ENCODE measurements at places on chromosomes 2 and 18. TPM values are rescaled to one million over a fixed set of nuclear protein-coding genes. Genes with fewer than 3 reads are reported as not detected.

DNA sequence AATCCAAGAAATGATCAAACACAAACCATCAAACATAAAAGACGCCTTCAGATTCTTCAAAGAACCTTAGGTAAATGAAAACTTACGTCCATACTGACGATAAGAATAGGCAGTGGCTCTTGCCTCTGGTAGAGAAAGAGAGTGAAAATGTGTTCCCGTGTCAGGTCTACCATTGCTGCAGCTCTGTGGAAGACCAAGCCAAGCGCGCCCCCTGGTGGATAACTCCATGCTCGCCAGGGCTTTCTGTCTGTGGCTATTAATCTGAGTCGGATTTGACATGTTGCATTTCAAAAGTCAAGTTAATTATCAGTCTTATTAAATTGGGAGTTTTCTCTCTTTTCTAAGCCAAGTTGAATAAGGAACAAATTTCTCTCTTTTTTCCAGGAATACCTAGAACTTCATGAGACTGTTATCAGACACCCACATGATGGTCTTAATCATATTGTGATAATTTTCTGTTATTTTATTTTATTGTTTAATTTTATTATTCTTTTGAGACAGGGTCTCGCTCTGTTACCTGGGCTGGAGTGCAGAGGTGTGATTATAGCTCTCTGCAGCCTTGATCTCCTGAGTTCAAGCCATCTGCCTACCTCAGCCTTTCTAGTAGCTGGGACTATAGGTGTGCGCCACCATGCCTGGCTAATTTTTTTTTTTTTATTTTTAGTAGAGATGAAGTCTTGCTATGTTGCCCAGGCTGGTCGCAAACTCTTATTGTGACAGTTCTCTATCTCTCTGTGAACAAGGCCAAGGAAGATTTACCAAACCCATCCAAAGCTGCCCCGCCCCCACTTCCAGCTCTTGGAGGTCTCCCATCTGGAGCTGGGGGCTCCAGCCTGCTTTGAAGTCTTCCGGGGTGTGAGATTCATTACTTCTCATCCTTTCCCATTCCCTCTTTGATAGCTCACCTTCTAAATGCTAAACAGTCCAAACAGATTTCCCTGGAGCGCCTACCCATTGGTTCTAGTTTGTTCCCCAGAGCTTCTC lies 15.8 kb upstream of the ZAP70 start:
- DNase-seq = peak; percentile 98
- no peaks in the 10 kb centered on the region for H3K27me3 ChIP-seq
- H3K4me3 ChIP-seq = no peak overlapping the region

The POTEI gene
- total RNA-seq = not detected

The RTP5 gene
- total RNA-seq = 0.17 TPM

GRCh38 chr2:49236316-49236715 lies 82.0 kb upstream of the FSHR start:
- H3K36me3 ChIP-seq = no peaks in the 10 kb centered on the region
- DNase-seq = no peak
- H3K4me1 ChIP-seq = no peaks in the 10 kb centered on the region

DNA sequence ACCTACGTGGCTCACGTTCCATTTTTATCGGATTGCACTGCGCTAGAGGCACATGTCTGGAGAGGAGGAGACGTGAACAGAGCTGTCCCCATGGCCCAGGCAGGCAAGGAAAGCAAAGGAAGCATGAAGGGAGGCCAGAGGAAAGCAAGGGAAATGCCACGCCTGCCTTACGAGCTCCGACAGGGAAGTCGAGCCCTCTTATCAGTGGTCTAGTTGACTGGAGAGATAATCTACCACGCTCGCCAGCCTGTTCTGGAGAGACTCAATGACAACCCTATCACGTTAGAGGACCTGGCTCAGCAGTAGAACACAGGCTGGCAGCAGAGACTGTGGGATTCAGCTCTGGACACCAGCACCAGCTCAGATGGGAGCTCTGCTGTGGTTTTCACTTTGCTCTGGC lies 202.6 kb upstream of the ID2 start:
- no peaks in the 10 kb centered on the region for H3K36me3 ChIP-seq
- H3K27me3 ChIP-seq = no peaks in the 10 kb centered on the region

GRCh38 chr2:138364554-138365162 lies 136.9 kb upstream of the SPOPL start:
- no peaks in the 10 kb centered on the region for H3K4me1 ChIP-seq
- H3K27ac ChIP-seq = no peak overlapping the region
- H3K36me3 ChIP-seq = no peaks in the 10 kb centered on the region
- H3K27me3 ChIP-seq = no peaks in the 10 kb centered on the region
- H3K4me3 ChIP-seq = no peak overlapping the region

DNA sequence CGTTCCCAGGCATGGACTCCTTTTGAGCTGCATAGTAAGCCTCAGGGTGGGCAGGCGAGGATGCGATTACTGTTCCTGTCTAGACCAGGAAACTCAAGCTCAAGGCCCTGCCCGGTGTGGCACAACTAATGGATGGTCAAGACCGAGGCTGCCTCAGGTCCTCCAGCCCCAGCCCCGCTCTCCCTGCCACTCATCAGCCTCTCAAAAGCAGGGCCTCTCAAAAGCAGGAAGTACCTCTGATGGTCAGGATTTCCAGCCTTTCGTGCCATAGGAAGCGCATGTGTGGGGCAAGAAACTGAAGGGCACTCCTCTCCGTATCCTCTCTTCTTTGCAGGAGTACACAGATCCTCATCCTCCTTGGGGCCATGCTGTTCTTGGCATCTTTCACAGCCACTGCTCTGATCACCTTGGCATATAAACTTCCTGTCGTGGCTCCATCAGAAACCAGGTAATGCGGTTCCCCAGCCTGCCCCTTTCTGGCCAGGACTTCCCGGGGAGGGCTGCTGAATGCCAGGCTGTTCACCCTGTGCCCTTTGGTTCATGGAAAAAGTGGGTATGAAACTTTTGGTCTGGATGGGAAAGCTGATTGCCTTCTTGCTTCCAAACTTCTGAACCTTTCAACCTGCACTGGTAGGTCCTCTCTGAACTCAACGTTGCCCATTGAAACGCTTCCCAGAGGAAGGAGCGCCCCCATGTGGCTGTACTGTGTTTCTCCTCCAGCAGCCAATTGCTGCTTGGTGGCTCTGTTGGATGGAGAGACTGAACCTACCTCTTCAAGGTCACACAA lies 82.8 kb upstream of the SEC11C start:
- H3K4me1 ChIP-seq = peaks cover 4% of the 10 kb centered on the region
- no peaks in the 10 kb centered on the region for H3K36me3 ChIP-seq
- H3K27ac ChIP-seq = no peak overlapping the region
- no peak for DNase-seq
- H3K27me3 ChIP-seq = no peaks in the 10 kb centered on the region

DNA sequence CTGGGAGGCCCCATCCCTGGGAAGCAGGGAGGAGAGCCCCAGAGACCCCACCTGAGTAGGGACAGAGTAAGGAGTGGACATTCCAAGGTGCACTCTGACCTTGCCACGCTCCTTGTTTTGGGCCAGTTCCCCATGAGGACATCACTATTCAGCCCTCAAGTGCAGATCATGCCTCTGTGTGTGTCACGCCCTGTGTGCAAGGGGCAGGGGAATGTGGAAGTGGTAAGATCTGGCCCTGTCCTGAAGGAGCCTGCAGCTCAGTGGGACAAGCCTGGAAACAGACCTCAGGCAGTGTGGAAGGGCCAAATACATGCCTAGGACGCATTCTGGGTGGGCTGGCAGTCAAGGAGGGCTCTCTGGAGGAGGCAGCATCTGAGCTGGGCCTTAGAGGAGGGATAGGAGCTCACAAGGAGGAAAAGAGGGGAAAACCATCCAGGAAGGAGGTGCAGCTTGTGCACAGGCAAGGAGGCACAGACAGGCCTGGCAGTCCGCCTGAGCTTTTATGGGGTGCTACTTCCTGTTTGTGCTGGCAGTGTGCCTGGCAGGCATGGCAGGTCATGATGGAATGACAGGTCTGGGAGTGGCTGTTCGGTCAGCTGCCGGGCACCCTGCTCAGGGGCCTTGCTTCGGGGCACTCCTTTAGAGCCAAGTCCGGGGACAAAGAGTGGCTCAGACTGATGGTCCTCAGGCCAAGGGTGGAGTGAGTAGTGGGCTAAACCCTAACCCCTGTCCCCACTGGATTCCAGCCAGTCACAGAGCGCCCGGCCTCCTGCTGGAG lies 3.3 kb downstream of the KLHL30 start:
- no peaks in the 10 kb centered on the region for H3K36me3 ChIP-seq
- no peak for DNase-seq
- no peaks in the 10 kb centered on the region for H3K27me3 ChIP-seq
- H3K27ac ChIP-seq = no peak overlapping the region
- H3K4me1 ChIP-seq = peaks cover 29% of the 10 kb centered on the region

The TTC32 gene
- total RNA-seq = 12.1 TPM

The SPEG gene
- total RNA-seq = 251 TPM

The INHBB gene
- total RNA-seq = 13.9 TPM

GRCh38 chr2:144607891-144608521 lies 88.1 kb upstream of the ZEB2 start:
- no peak overlapping the region for H3K4me3 ChIP-seq
- H3K27ac ChIP-seq = no peak overlapping the region
- DNase-seq = no peak

GRCh38 chr2:241574911-241575623 lies 16.5 kb downstream of the BOK start:
- H3K4me3 ChIP-seq = no peak overlapping the region
- no peaks in the 10 kb centered on the region for H3K27me3 ChIP-seq
- no peak for DNase-seq
- peaks cover 35% of the 10 kb centered on the region for H3K36me3 ChIP-seq
- peaks cover 22% of the 10 kb centered on the region for H3K4me1 ChIP-seq
- no peak overlapping the region for H3K27ac ChIP-seq

- no peak overlapping the region for H3K4me3 ChIP-seq
- H3K27me3 ChIP-seq = peaks cover 3% of the 10 kb centered on the region
- no peak for DNase-seq
- no peaks in the 10 kb centered on the region for H3K36me3 ChIP-seq
- no peak overlapping the region for H3K27ac ChIP-seq
- peaks cover 19% of the 10 kb centered on the region for H3K4me1 ChIP-seq
Observed at GRCh38 chr2:241853651-241854341, 4.9 kb downstream of the PDCD1 start.

The TCF23 gene
- total RNA-seq = not detected

The AGAP1 gene
- 62.4 TPM for total RNA-seq

DNA sequence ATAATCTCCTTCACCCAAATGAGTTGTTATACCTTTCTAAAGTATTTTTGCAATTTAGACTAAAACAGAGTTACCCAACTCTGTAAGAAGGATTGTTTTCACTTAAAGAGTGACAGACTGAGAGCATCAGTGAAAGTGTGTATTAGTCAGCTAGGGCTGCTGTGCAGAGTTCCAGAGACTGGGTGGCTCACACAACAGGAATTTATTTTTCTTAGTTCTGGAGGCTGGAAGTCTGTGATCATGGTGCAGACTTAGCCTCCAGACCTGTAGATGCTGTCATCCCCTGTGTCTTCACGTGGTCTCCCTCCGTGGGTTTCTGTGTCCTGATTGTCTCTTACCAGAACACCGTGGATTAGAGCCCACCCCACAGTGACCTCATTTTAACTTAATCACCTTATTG lies 40.0 kb downstream of the BCL2L11 start:
- no peaks in the 10 kb centered on the region for H3K27me3 ChIP-seq
- no peak for DNase-seq
- peaks cover 55% of the 10 kb centered on the region for H3K4me1 ChIP-seq
- H3K36me3 ChIP-seq = no peaks in the 10 kb centered on the region
- H3K27ac ChIP-seq = no peak overlapping the region

DNA sequence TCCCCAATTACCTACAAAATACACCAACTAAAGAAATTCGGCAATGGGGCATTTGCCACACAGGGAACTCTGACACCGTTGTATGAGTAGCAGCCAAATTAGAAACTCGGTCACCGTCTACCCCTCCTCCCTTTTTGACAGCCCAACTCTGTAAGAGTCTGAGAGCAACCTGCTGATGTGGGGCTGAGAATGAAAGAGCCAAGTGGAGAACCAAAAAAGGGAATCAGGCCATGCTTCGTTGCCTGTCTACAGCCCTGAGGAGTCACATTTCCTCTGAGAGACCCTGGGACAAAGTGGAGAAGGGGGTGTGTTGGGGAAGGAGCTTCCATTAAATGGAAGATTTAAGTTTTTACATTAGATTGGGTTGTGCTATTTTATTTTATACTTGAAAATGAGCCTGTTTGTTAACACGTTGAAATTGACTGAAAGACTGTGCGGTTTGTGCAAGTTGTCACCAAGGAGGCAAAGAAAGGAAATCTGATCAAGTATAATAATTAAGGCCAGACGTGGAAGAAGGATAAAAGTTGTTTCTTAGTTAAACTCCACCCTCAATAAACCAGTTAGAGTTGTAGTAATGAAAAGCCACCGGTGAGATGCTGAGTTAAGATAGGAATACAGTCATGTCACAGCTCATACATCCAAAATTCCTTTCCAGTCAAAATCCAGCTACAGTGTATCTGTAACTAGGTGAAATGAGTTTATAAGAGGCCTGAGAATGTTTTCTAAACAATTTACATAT lies 131.7 kb upstream of the CREB1 start:
- no peak overlapping the region for H3K4me3 ChIP-seq
- no peak for DNase-seq
- peaks cover 4% of the 10 kb centered on the region for H3K4me1 ChIP-seq
- no peaks in the 10 kb centered on the region for H3K36me3 ChIP-seq
- H3K27ac ChIP-seq = no peak overlapping the region
- no peaks in the 10 kb centered on the region for H3K27me3 ChIP-seq

DNA sequence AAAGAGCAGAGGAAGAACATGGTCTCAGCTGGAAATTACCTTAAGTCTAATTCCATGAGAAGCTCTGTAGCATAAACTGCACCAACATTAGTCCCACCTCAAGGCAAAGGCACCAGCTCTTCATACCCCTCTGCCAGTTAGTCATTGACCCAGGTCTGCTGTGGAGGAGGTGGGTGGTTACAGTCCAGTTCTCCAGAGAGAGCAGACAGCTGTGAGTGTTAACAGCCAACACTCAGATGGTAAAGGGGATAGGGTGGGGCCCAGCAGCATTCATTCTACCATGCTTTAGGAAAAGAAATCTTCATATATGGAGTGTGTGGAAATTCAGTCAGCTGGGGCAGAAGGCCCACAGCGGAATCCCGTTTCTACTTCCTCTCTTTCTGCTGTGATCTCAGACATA lies 159.7 kb upstream of the FBXO11 start:
- H3K4me3 ChIP-seq = no peak overlapping the region
- no peaks in the 10 kb centered on the region for H3K4me1 ChIP-seq
- H3K36me3 ChIP-seq = no peaks in the 10 kb centered on the region
- no peak overlapping the region for H3K27ac ChIP-seq

DNA sequence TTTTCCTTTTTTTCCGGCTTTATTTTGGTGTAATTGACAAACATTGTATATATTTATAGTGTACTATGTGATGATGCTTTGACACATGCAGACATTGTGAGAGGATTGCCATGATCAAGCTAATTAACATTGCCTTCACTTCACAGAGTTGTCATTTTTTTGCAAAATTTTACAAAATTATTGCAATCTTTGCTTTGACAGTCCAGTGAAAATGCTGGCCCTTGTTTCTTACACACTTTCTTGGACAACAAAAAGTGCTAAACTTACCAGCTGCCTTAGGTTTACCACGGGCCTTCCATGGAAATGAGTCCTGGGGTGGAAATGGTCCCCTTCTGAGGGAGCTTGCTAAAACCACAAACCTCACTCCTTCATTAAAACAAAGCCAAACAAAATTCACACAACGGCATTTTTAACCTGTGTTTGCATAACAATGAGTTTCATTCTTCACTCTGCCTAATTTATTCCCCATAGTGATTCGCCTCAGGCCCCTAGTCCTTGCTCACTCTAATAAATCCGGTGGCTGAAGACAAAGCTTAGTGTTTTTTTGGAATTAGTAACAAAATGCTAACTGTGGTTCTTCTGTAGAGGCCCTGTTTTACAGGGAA lies 32.2 kb downstream of the LINC00305 start:
- no peak for DNase-seq
- no peaks in the 10 kb centered on the region for H3K4me1 ChIP-seq
- no peaks in the 10 kb centered on the region for H3K27me3 ChIP-seq
- no peaks in the 10 kb centered on the region for H3K36me3 ChIP-seq
- no peak overlapping the region for H3K27ac ChIP-seq

The GALNT14 gene
- 1.0 TPM for total RNA-seq

The RBM45 gene
- total RNA-seq = 5.6 TPM

The LRP2 gene
- not detected for total RNA-seq
